ENCODE measurements at places on chromosomes 12 and 14.

GRCh38 chr14:68331426-68331825 lies 461.4 kb downstream of the ZFP36L1 start:
- no peak for DNase-seq

DNA sequence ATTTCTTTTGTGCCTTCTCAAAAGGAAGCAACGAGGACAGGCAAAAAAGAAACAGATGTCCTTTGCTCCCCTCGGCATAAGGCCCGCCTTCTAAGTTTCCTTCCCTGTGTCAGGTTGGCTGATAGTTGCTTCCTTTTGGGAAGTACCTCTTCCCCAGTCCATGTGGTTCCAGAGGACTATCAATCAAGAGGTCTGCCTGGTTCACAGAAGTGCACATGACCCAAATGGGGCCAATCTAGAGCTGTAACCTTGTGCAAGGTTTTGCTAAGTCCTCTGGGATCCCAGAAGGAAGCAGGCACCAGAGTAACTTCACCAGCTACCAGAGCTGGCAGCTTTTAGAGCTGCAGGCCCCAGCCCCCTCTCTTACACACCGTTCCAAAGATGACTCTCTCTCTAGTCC lies 42.6 kb downstream of the TMEM63C start:
- DNase-seq, result no peak

DNA sequence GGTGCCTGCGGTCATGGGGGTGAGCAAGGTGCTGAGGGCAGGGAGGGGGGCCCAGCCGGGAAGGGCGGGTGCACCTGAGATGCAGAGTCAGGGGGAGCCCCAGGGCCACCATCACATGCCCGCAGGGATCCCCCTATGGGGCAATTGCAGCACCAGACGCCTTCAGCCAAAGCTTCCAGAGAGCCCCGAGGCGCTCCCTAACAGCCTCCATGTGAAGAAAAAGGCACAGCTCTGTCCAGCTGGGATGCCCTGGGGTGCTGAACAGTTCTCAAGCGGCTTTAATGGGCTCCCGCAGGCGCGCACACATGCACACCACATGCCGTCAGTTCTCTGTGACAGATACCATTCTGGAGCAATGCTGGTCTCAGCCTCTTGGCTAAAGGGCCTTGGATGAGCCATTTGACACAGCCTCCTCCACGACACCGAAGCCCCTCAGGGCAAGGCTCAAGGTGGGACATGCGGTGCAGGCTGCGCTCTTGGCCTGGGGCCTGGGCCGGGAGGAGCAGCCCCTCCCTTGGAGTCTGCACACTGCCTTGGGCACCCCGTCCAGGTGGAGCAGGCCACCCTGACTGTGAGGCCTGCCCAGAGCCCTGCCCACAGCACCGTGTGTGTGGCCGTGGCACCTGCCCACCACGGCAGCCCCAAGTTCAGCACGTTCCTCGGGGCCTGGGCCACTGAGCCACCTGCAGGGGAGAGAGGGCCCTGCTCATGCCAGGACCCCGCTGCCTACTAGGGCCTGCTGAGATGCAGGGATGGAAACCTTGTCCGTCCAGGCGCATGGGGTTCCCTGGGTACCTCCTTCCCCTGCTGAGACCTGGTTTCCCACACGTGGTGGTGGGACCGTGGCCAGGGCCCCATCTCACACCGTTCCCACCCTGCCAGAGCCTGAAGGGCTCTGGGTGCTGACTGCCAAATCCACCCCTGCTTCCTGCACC lies 7.7 kb downstream of the XRCC3 start:
- no peak for DNase-seq

DNA sequence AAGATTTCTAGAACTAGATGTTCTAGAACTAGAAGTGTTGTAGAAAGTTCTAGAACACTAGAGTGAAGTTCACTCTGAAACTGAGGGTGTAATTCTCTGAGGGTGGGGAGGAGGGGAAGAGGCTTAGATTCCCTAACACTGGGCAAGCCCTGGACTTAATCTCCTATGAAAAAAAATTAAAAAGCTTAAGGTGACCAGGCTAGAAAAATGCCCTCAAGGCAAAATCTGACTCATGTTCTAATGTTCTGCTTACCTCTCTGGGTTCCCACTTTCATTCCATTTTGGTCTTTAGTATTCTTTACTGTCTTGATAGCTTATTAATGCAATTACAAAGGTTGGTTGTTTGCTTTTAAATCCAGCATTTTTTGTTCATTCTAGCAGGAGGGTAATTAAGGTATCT lies 101.5 kb downstream of the KICS2 start:
- DNase-seq, result no peak

DNA sequence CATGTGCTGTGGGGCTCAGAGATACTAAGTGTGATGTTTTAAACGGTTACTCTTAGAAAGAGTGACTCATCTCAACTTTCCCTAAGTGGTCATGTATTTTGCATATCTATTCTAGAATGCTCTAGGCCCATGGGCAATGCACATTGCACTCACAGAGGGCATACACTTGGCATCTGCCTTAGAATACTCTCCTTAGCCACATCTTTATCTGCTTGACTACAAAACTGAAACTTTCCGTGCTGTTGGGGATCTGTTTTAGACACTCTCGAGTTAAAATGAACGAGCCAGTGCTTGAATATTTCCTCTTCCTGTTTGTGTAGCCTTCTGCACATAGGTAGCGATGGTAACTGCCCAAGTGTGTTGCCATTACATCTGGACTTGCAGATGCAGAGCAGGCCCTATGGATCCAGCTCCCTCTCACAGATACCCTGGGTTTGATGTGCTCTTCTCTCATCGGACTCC lies 180.5 kb downstream of the CAND1 start:
- DNase-seq, result no peak

GRCh38 chr14:102442241-102443211 lies 67.0 kb downstream of the ANKRD9 start:
- no peak for DNase-seq

GRCh38 chr14:95065411-95065810 lies 91.9 kb downstream of the DICER1 start:
- no peak for DNase-seq

- DNase-seq, result no peak
Observed at GRCh38 chr12:31687101-31687527, 27.6 kb downstream of the ETFBKMT start.

DNA sequence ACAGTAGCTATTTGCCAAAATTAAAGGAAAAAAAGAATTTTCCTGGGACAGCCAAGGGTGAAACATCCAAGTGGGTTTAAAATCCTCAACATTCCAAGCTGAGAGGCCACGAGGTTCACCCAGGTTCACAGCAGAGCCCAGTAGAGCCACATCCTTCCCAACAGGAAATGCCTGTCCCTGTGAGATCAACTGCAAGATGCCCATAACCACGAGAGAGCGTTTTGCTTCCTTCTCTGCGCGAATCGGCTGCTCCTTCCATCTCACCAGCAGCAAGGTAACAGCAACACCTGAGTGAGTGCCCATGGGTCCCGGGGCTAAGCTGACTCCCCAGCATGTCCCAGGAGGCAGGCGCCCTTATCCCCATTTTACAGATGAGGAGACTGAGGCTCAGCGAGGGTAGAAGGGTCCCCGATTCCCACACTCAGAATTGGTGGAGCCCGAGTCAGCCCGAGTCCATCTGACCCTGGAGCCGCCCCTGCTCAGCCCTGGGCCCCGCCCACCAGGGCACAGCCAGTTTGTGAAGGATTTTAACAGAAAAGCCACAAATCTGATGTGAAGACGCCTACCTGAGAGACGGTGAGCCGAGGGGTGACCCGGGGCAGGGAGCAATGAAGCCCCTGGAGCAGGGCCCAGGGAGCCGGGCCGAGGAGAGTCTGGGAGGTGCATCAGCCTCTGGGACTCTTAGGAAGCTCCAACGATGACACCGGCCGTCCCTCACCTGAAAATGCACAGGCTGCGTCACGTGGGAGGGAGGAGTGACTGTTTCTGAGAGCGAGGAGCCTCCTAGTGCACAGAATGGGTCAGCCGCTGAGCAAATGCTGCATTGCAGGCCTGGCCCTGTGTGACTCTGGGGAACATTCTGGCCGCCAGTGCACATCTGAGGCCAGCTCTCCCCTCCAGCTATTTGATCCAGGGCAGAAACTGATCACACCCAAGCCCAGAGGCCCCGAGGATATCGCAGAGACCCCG lies 236.9 kb upstream of the SFSWAP start:
- no peak for DNase-seq

DNA sequence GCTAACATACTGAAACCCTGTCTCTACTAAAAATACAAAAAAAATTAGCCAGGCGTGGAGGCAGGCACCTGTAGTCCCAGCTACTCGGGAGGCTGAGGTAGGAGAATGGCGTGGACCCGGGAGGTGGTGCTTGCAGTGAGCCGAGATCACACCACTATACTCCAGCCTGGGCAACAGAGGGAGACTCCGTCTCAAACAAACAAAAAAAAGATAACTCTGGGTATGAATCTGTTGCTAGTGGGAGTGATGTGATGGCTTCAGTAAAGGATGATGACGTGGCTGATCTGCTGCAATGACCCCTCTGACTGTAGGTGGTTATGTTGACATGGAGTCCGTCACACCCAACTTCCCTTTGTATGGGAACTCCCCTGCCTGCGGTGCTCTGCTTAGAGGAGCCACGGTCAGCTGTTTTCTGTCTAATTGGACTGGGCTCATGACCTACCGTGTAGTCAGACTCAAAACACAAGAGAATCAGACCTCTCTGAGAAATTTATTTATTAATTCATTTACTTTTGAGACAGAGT lies 59.1 kb upstream of the MED13L start:
- no peak for DNase-seq

- no peak for DNase-seq
Observed at GRCh38 chr12:82593901-82594396, 92.8 kb upstream of the TMTC2 start.

- no peak for DNase-seq
Observed at GRCh38 chr12:14652483-14652882, 43.9 kb downstream of the GUCY2C start.

GRCh38 chr14:95409477-95410272 lies 90.0 kb upstream of the CLMN start:
- no peak for DNase-seq

DNA sequence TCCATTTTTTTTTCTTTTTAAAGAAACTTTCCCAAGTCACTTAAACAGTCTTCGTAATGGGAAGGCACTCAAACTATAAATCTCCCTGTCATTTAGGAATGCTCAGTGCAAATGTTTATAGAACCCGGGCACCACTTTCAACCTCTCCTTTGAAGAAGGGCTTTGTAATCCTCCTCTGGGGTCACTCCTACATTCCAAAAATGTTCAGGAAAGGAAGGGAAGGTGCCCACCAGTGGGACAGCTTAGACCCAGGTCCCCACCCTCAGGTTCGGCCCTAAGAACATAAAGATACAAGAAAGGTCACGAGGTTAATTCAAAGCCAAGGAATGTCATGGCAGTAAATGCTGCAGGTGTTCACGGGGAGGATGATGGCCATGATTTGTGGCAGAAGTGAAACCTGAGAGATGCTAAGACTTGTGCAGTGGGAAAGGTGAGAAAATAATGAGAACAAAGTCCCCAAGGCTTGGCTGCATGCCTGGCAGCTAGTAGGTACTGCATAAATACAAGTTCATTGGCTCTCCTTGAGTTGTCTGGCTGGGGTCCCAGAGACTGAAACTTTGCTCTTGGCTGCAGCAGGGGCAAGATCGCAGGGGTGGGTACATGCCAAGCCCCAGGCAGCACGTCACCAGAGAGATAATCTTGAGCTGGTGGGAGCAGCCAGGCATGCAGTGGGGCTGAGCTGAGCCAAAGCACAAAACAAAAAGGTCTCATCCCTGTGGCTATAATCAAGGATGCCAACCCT lies 21.1 kb downstream of the KRT18 start:
- no peak for DNase-seq

DNA sequence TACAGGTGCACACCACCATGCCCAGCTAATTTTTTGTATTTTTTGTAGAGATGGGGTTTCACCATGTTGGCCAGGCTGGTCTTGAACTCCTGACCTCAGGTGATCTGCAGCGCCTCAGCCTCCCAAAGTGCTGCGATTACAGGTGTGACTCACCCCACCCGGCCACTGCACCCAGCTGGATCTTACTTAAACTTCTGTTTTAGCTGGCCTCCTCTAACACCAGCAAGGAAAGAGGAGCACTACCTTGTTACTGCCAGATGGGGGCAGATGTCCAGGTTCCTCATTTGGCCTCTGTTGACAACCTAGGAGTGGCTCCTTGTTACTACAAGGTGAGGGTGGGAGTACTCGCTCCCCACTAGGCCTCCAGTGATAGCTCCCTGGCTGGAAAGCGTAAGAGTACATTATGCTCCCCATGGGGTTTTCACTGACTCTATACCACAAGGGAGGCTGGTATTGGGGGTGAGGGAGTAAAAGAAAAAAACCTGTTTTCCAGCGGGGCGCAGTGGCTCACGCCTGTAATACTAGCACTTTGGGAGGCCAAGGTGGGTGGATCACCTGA lies 13.2 kb upstream of the ARF6 start:
- DNase-seq, result peak; percentile 47

- no peak for DNase-seq
Observed at GRCh38 chr14:73223049-73223448, 14.3 kb upstream of the PAPLN start.

GRCh38 chr14:50015716-50016115 lies 100.7 kb downstream of the VCPKMT start:
- DNase-seq, result no peak

GRCh38 chr12:24095245-24095644 lies 145.8 kb upstream of the SOX5 start:
- no peak for DNase-seq

DNA sequence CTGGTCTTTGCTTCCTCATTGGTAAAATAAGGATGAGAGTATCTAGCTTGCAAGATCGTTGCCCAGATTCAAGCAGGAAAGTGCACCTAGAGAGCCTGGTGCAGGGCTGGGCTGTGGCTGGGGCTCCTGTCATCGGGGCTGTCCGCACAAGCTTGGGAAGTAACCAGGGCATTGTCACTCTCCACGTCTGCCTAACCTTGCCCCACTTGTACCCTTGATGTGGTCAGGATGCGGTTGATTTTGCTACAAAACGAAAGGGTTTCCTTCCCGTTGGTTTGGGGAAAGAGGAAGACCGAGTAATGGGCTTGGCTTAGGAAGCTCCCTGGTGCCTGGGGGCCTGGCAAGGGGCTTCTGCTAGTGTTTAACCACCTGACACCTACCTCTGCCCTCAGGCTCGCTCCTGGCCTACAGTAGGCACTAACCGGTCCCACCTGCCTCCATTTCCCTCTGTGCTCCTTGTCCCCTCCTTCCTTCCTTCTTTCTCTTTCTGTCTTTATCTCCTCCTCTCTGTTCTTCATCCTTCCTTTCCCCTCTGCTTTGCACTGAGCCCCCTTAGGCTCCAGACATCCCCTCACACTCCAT lies 21.8 kb downstream of the MVK start:
- peak; percentile 12 for DNase-seq

- DNase-seq, result peak; percentile 8
Observed at GRCh38 chr12:116055895-116056607, 221.4 kb downstream of the MED13L start.

GRCh38 chr14:28966416-28967233 lies 200.0 kb downstream of the FOXG1 start:
- DNase-seq, result no peak

DNA sequence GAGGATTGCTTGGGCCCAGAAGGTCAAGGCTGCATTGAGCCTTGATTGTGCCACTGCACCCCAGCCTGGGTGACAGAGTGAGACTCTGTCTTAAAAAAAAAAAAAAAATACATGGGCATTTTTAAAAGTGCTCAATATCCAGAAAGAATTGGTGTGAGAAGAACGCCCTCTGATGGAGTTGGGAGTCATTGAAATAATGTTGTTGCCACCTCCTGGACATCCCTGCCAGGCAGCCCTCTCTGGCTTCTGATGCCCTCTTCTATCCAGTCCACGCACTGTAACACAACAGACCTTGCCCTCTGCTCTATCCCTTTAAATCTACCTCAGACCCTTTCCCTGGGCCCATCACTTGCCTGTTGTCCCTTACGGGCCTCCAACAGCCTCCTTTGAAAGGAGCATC lies 4.9 kb downstream of the PTGDR start:
- DNase-seq, result no peak

- DNase-seq, result no peak
Observed at GRCh38 chr14:68926236-68926635, 52.9 kb downstream of the ACTN1 start.
